NCI-H2081 treated with DMSO at 0.1 percent for 48 hours (cell line): ENCODE measurements at places on chromosomes 16 and 17.

DNA sequence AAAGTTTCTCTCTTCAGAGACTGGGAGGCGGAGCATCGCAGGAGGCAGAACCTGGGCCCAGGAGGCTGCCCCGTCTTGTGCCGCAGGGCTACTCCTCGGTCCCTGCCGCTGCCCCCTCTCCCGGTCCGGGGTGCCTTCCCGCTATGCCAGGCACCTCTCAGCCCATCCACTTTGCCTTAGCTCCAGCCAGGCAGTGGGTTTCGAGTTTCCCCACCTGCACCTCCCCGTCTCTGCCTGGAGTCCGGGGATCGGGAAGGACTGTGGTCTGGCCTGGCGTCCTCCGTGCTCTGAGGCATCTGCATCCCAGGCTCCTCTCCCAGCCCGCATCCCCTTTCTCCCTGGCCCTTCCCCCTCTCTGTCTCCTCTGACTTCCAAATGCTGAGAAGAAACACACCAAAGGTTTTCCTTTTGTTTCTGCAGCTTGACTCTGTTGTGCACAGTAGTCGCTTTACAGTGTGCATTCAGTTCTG, 26.8 kb upstream of the PIK3R6 start:
- DNase-seq, result no peak

DNA sequence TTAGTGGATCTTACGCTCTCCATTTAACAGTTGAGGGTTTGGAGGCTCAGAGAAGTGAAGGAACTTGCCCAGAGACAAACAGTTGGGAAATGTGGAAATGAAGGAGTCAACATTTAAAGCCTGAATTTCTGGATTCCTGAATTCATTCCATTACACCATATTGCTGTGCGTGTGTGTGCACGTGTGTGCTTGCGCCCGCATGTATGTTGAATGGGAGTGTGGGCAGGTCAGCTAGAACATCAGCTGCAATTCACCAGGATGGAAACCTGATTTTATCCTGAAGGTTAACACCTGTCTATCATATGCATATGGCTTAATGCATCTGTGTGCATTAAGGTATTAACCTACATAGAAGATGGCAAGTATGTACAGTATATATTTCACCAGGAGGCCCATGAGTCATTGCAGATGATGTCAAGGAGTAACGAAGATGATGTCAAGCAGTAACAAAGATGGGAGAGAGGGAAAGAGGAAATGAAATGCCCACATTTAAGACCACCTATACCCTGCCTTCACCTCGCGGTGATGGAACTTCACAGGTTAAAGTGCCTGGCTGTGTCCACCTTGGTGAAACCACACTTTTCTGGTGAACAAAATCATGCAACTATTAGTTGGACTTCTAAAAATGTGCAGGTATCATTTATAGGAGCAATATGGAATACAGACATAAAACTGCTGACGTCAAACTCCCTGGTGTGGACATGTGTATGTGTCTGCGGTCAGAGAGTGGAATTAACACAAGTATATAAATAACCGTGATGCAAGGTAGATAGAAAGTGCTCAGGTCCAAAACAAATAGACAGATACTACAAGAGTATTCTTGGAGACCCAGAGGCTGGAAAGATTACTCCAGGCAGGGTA, 832 bp upstream of the ADAP2 start:
- no peak for DNase-seq

GRCh38 chr17:65537845-65538674, 23.4 kb downstream of the AXIN2 start:
- no peak for DNase-seq

GRCh38 chr17:83079352-83079747, at the start of gene METRNL:
METRNL (plus strand) TSS chr17:83079609; CDS start chr17:83079816, 207 bp downstream.
- no peak for DNase-seq

DNA sequence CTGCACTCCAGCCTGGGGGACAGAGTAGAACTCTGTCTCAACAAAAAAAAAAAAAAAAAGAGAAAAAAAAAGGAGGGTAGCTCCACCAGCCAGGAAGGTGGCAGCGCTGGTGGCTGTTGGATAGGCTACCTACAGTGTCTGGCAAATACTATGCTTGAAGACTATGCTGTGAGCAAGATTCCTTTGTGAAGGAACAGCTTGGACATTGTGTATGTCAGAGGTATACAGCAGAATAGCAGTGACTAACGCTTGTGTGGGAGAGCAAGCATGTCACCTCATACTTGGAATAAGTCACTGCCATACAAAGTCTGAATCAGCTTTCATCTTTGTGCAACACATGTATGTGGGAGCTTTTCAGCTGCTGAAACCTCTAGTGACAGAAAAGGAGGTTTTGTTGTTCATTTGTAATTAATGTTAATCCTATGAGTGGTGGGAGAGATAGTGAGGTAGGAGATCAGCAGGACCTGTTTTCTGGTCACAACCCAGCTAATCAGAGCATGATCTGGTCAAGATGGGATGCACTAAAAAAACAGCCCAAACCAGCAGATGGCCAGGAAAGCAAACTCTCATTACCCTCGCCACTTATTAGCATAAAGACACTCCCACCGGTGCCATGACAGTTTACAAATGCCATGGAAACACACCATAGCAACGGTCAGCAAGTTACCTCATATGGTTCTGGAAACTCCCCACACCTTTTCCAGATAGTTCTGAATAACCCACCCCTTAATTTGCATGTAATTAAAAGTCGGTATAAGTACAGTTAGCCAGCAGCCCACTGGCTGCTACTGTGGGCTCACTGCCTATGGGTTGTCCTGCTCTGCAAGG, 6.8 kb upstream of the ITGAD start:
- no peak for DNase-seq

- no peak for DNase-seq
Measured at GRCh38 chr16:23803591-23804123, 32.1 kb upstream of the PRKCB start.

- no peak for DNase-seq
Measured at GRCh38 chr17:40577611-40578065, 12.4 kb upstream of the CCR7 start.

DNA sequence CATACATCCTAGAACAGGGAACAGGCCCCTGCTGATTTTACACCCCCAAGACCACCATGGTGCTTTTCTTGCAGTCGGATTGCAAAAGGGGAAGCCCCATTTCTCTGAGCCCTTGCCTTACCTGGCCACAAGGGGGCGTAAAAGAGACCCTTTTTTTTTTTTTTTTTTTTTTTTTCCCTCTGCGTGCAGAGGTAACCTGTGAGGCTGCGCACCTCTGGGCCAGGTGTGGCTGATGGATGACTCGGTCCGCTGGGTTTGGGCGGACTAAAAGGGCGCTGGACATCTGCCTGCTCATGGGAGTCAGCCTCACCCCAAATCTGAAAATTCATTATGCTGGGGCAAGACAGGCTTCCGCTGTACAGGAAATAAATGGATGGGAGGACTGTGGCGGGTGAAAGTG, 281.0 kb downstream of the CBLN1 start:
- DNase-seq, result no peak

DNA sequence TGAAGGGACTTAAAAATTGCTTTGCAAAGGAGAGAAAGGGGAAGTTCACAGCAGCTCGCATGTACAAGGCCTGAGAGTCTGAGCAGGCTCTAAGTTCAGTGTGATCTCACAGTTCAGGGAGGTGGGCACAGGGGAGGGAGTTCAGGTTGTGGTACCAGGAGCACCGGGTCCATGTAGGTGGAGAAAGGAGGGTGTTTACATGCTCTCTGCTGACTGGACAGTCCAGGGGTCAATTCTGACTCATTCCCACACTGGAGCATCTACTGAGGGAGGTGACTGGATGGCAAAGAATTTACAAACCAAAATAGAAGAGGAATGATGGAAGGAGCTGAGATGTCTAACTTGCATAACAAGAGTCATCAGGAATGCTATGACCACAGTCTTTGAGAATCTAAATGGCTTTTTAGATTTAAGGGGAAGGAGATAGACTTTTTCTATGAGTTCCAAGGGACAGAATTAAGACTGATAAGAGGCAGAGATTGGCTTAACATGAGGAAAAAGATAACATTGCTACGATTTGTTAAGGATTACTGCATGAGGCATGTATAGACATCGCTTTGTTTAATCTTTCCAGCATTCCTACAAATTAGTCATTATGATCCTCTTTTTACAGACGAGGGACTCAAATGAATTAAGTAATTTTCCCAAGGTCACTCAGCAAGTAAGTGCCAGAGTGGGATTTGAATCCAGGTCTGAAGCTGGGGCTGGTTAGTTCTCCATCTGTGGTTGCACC, 29.9 kb downstream of the MIS12 start:
- no peak for DNase-seq

DNA sequence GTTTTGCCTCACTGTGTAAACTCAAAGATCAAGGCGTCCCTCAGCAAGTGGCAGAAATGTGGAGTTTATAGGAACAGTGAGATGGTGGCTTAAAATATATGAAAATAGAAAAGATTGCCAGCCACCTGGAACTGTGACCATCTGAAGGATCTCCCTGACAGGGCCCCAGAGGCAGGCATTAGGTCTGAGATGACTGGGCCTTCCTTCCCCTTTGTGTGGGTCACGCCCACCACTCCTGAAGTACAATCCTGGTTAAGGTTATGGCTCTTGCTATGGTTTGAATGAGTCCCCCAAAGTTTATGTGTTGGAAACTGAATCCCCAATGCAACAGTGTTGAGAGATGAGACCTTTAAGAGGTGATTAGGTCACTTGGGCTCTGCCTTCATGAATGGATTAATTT, 6.4 kb downstream of the ST6GALNAC2 start:
- DNase-seq, result no peak

- no peak for DNase-seq
Measured at GRCh38 chr17:69869667-69870066, 205.4 kb upstream of the KCNJ16 start.

- no peak for DNase-seq
Measured at GRCh38 chr16:4859190-4859899, 12.1 kb downstream of the UBN1 start.
